ENCODE measurements at places on chromosomes 5 and 9.

DNA sequence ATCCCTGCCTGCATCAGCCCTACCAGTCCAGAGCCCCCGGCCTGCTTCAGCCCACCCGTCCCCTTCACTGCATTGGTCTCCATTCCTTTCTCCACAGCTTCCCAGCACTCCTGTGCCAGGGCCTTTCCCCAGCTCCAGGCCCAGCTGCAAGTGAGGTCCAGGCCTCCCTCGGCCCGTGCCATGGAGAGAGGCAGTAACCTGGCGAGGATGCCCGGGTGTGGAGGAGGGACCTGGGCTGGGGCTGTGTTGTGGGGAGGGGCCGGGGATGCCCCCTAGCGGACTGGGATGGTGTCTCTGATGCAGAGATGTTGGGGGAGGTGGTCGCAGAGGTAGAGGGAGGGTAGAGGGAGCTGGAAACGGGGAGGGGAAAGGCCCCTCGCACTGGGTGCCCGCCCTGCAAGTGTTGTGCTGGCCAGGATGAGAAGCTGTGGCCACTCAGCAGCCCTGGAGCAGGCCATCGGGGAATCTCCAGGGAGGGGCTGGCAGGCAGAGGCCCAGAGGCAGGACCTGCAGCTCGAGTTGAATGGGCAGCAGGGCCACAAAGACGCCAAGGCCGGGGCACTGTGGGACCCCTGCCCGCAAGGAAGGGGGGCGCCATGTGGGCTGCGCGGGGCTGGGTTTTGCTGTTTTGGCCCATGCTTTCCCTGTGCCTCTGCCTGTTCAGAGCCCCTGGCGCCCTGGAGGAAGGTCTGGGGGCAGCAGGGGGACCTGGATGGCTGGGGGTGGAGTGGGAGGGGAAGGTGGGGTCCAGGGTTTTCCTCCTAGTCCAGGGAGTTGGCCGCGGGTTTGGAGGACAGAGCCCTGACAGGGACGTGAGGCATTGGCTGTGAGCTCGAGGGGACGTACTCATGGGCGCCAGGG lies 26.0 kb upstream of the NKD2 start:
- no peak for DNase-seq

DNA sequence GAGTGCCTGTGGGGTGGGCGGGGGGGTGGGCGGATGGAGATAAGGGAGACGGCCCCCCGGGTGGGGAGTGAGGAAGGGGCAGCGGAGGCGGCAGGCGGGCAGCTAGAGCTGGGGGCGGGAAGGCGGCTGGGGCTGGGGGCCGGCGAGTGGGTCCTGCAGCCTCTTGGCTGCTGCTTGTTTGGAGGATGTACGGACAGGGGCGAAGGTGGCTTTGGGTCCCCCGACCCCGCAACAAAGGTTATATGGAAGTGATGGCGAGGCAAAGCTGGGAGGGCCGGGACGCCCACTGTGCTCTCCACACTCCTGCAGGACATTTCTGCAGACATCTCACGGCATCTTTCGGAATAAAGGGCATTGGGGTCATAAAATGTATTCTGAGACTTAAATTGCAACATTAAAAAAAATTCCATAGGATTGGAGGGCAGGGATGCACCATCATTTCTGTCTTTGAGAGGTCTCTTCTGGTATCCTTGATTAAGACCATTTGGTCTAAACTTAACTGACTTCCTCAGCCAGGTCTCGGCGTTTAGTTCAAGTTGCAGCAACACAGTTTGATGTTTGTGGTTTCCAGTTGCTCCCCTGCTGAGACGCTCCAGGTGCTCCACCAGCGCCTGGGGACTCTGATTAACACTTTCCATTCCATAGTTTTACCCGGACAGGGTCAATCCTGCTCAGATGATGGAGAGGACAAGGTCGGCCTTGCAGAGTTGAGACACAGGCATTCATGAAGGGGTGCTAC lies 101.6 kb upstream of the SSBP2 start:
- DNase-seq = no peak

DNA sequence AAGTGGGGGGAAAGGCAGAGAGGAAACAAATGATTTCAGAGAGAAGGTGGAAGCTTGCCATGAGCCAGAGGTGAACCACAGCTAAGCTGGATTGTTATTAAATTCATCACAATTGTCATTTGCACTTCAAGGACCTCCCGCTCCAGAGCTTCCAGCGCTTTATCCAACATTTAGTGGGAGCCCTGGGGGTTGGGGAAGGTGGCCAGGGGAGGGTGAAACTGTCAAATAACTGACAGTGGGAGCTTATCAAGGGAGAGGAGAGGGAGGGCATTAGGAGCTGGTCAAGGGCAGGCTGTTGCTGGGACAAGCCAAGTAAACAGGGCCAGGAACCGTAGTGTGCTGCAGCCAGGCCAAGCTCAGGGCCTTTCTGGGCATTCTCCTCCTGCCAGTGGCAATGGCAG lies 71.5 kb downstream of the SIL1 start:
- no peak for DNase-seq

GRCh38 chr5:14723701-14724132 lies 59.2 kb downstream of the OTULIN start:
- no peak for DNase-seq

DNA sequence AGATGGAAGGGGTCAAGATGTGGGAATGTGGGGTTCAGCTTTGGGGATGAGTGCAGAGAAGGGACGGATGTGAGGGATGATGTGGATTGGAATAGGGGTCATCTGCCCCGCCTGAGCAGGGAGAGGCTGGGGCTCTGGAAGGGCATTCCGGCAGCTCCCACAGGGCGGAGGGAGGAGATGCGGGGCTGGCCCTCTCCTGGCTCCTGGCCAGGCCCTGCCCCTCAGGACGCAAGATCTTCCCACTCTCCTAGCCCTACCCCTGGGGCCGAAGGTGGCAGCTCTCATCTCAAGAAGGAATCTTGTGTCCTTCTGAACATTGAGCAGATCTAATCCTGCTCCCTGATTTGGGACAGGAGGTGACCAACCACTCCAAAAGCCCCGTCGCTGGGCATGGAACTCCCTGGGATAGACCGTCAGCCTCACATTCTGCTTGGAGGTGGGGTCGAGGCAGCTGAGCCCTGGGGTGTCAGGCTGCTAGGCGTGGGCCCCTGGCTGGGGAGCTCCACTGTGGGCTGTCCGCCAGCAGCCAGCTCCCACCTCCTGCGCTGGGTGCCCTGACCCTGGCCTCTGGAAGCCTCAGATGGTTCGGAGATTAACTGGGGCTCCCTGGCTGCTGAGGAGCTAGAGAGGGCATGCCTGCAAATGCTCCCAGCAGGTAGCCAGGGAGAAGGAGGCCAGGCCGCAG lies 125.2 kb downstream of the ZNF354C start:
- DNase-seq = no peak

Data from activated CD4-positive, alpha-beta T cell treated with anti-CD3 and anti-CD28 coated beads, Interleukin-2, amount 50 U/mL, for 4 hours (primary cell).